MCF 10A (cell line): ENCODE measurements at places on chromosomes 5 and 9.

DNA sequence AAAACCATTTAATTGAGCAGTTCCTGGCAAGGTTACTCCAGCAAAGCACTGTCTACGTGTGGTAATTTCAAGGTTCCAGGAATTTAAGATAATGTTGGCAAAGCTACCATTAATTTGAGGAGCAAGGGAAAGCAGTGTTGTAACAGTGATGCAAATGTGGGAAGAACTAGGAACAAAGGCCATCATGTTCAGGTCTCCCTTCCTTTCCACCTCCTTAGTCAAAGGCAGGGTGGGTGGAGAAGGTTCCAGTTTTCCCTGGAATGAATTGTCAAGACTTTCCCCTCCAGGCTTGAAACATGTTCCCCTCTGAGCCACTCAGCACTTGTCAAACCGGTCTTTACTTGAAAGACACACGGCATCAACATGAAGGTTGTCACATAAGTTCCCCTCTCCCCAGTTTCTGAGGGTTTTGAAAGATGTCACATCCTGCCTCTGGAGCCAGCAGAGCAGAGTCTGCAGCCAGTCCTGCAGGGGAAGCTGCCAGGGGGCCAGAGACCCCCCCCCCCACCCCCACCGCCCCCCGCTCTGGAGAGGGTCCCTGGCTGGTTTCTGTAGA lies 226.0 kb downstream of the GAS1 start:
- peak; percentile 51 for DNase-seq

- no peak for DNase-seq
Observed at GRCh38 chr9:94904806-94905205, 178.3 kb downstream of the AOPEP start.

DNA sequence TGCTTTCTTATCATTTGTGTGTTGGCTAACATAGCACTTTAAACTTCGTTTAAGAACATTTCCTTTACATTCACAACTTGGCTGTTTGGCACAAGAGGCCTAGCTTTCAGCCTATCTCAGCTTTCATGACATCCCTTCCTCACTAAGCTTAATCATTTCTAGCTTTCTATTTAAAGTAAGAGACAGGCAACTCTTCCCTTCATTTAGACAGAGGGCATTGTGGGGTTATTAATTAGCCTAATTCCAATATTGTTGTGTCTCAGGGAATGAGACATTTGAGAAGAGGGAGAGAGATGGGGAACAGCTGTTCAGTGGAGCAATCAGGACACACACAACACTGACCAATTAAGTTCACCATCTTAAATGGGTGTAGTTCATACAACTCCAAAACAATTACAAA lies 51.0 kb upstream of the OR2K2 start:
- no peak for DNase-seq

DNA sequence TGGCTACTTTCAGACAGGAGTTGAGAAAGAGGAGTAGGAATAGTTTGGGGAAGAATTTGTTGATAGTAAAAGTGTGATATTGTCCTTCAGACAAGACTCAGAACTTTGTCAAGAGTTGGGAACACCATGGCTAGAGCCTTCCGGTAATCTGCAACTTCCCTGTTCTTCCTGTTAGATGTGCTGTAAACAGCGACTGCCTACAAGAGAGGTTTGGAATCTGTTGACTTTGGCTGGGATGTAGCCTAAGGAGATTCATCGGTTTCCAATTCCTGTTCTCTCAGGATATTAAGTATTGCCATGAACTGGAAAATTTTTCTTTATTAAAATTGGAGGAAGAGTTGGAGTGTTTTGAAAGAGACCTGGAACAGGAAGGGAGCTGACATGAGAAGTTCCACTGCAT lies 43.9 kb downstream of the ARHGAP26 start:
- no peak for DNase-seq

GRCh38 chr5:154276261-154276972 lies 85.9 kb downstream of the GALNT10 start:
- no peak for DNase-seq
